Activated T-cell treated with anti-CD3 and anti-CD28 coated beads, Interleukin-2, amount 50 U/mL, for 1 hour (primary cell): ENCODE measurements at places on chromosomes 7 and 10.

DNA sequence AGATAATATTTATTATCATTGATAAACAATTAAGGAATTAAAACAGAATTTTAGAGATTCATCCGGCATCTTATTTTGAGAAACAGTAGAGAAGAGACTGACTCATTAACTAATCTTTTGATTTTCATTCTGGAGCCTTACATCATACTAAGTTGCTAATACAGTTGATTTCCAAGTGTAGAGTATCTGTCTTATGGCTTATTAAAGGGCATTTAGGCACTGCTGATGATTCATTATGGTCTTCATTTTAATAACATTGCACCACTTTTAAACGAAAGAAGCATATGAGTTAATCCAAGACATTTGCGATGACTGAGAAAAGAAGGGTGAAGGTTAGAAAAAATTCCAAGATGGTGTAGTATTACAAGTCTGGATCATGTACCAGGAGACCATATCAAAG, 186.0 kb upstream of the CACNA2D1 start:
- no peak for DNase-seq

- DNase-seq, result no peak
These were observed 256.7 kb downstream of the AGMO start for GRCh38 chr7:15305002-15305600.

DNA sequence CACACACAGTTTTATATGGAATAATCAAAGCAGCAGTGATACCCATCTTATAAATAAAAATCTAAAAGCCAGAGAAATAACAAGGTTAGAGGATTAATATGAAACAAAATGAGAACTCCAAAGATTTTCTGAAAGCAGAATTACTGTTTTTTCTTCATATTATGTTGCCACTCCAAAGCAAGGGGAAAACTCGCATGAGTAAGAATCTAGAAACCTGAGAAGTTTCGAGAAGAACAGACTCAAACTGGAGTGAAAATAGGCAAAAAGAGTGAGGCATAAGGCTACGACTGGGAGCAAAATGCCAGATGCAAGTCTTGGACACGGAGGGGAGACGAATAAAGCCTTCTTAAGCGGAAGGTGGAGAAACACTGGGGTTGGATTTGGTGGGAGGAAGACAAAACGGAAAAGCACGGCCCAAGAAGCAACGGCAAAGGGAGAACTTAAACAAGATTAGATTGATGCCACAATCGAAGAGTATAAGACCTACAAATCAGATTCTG, 923 bp downstream of the TNPO3 start:
- no peak for DNase-seq

- no peak for DNase-seq
These were observed 44.5 kb upstream of the CAV2 start for GRCh38 chr7:116455009-116455408.

DNA sequence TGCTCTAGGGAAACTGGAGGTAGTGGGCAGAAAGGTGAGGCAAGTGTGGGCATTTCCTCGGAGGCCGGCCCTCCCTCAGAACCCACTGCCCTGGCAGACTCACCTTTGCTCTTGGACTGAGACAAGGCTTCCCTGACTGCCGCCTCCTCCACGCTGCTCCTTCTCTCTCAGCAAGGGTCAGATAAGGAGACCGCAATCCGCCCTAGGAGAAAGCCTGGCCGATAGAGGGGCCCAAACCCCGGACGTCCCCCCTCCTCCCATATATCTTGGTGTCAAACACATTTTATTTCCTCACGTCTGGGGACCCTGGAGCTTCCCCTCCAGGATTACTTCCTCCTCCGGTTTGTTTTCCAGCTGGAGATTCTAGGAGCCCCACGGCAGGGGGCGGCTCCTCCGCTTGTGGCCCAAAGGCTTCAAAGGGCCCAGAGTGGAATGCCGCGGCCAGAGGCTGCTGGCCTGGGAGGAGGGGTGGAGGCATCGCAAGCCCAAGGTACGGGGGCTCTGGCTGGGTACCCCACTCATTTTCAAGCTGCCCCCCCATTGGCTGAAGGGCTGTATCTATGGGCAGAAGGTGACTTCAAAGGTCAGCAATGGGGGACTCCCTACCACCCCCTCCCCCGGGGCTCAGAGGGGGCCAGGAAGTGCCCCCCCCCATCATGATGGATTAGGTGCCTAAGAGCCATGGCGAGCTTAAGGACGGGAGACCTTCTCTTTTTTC, 31.7 kb upstream of the LBX1 start:
- DNase-seq, result no peak
